ENCODE measurements at places on chromosomes 3 and 15. TPM values are rescaled to one million over a fixed set of nuclear protein-coding genes. Genes with fewer than 3 reads are reported as not detected.

DNA sequence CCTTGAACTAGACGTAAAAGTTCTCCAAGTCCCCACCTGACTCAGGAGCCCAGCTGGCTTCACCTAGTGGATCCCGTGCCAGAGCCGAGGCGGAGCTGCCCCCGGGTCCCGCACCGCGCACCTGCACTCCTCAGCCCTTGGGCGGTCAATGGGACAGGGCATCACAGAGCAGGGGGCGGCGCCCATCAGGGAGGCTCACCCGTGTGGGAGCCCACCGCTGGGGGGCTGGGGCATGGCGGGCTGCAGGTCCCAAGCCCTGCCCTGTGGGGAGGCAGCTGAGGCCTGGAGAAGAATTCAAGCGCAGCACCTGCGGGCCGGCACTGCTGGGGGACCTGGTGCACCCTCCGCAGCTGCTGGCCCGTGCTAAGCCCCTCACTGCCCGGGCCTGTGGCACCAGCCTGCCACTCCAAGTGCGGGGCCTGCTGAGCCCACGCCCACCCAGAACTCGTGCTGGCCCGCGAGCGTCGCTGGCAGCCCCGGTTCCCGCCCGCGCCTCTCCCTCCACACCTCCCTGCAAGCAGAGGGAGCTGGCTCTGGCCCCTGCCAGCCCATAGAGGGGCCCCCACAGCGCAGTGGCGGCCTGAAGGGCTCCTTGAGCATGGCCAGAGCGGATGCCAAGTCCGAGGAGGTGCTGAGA is 16.2 kb downstream of the SQOR start:
- DNase-seq: no peak

- DNase-seq: no peak
These were observed 437.8 kb upstream of the AZI2 start for GRCh38 chr3:28786446-28786845.

DNA sequence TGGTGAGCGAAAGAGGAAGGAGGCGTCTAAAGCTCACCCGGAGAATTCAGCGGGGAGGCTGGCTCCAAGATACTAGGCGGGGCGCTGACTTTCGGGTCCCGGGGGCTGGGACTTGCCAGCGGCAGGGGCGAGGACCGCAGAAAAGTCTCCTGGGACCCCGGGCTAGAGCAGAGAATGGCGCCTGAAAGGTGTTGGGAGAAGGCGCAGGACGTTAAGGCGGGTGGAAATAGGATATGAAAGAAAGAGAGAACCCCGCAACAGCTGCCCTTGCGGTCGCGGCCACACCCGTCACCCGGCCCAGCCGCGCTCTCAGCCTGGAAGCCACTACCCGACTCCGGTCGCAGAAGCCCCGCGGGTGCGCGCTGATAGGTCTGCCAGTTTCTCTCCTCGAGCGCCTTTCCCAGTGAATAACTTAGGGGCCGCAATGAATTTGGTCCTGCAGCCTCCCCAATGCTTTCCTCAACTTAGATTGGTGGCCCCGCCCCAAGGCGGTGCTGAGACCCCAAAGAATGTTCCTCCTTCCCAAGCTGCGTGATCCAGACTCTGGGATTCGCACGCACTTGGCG is 604 bp downstream of the LTK start:
- no peak for DNase-seq

DNA sequence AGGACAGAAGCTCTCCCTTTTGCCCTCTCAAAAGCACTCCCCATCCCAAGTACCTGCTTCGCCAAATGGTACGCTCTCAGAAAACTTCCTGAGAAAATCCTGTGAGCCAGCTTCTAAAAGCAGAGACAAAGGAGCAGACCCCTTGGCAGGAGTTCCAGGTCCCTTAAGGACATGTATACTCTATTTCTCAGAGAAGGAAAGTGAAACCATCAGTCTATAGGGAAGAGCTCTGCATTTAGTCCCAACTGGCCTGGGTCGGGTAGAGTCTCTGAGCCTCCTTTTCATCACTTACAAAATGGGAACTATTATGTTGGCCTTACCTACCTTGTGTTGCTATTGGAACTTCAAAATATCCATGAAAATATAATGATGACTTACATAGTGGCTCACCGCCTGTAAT is 19.7 kb downstream of the DAPK2 start:
- DNase-seq: no peak

DNA sequence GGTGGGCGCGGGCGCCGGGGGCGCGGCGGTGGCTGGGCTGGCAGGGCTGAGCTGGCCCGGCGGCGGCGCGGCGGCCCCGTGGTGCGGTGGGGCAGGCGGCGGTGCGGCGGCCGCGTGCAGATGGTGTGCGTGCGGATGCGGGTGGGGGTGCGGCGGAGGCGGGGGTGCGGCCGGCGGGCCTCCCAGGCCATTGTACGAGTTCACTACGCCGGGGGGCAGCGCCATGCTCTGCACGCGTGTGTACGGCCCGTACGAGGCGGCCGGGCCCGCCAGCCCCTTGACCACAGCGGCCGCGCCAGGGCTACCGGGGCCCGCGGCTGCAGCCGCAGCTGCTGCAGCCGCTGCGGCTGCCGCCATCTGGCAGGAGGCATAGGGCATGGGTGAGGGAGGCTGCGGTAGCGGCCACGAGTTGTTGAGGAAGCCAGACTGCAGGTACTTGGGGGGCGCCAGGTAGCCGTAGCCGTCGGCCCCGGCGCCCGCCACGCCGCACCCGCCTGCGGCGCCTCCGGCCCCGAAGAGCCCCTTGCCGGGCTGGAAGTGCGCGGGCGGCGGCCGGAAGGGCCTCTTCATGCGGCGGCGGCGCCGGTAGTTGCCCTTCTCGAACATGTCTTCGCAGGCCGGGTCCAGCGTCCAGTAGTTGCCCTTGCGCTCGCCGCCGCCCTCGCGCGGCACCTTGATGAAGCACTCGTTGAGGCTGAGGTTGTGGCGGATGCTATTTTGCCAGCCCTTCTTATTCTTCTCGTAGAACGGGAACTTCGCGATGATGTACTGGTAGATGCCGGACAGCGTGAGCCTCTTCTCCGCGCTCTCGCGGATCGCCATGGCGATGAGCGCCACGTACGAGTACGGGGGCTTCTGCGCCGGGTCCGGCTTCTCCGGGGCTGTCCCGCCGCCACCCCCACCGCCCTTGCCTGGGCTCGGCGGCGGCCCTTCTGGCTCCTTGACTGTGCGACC is 951 bp downstream of the FOXL2 start:
- no peak for DNase-seq

PRTG gene
- 3.3 TPM for polyA plus RNA-seq

HIGD2B gene
- polyA plus RNA-seq: not detected

PATL2 gene
- 2.1 TPM for polyA plus RNA-seq

C15orf62 gene
- polyA plus RNA-seq: not detected
